ENCODE measurements at places on chromosomes 5 and 9.

GRCh38 chr5:126338635-126339034 is 84.6 kb upstream of the GRAMD2B start:
- no peak for DNase-seq

DNA sequence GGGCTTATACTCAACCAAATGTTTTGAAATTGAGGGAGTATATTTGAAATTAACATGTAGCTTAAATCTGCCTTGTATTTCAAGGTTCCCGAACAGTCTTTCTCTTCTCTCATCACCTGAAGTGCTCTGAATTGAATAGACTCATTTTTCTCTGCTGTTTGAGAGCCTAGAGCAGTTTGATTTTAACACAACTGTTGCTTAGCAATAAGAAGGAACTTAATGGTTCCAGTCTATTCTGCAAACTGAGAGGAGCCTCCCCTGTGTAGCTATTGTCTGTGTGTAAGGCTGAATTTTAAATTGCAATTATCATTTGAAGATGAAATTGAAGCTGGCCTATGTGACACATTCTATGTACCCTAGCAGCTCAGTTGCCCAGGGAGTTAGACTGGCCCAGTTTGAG is 87.1 kb upstream of the CKMT2 start:
- DNase-seq: no peak

DNA sequence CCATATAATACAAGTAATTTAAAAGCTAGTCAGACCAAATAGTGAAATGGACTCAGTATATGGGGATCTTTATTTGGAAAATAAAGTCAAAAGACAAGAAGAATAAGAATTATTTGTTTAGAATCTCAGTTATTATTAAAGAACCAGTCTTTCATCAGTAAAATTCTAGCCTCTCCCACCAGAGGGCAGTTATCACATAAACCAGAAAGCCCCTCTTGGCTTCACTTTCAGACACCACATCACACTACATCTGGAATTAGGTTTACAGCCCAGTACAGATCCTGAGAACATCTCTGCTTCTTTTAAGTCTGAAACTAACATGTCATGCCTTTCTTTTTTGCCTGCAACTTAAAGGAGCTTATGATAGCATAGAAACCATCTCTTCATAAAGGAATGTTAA is 12.2 kb upstream of the HSPB3 start:
- DNase-seq: peak; percentile 41

GRCh38 chr5:168734620-168735300 is 155.6 kb upstream of the PANK3 start:
- no peak for DNase-seq

DNA sequence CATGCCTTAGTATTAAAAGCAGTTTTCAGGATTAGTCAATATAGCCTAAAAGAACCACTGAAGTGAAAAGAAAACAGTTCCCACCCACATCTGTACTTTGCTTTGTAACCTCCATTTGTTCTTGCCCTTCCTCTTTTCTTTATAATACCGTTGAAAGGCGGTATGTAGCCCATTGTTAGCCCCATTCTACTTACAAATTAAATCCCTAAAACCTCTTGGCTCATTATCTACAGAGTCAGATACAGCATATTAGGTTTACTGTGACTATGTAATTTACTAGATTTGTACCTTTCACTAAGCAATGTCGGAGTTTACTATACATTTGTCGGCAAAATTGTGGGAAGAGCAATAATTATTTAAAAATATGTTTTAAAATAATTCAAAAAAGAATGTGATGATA is 17.3 kb downstream of the ALDH1A1 start:
- no peak for DNase-seq

DNA sequence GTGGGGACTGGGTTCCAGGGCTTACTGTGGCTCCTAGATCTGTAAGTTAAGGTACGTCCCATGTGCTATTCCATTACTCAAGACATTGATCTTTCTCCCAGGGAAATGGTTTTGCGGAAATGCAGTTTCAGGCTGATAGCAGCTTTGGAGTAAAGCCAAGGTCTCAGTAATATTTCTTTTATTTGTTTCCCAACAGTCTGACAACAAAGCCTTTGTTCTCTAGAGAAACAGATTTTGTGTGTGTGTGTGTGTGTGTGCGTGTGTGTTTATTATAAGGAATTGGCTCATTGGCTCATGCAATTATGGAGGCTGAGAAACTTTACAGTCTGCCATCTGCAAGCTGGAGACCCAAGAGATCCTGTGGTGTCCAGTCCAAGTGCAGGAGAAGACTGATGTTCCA is 12.1 kb upstream of the POC5 start:
- DNase-seq: no peak

- no peak for DNase-seq
Measured at GRCh38 chr9:128940271-128940921, 7.0 kb downstream of the DOLK start.

- DNase-seq: no peak
Measured at GRCh38 chr9:512555-513272, 298.0 kb downstream of the DOCK8 start.

- no peak for DNase-seq
Measured at GRCh38 chr5:150596313-150596712, 44.1 kb upstream of the SYNPO start.

DNA sequence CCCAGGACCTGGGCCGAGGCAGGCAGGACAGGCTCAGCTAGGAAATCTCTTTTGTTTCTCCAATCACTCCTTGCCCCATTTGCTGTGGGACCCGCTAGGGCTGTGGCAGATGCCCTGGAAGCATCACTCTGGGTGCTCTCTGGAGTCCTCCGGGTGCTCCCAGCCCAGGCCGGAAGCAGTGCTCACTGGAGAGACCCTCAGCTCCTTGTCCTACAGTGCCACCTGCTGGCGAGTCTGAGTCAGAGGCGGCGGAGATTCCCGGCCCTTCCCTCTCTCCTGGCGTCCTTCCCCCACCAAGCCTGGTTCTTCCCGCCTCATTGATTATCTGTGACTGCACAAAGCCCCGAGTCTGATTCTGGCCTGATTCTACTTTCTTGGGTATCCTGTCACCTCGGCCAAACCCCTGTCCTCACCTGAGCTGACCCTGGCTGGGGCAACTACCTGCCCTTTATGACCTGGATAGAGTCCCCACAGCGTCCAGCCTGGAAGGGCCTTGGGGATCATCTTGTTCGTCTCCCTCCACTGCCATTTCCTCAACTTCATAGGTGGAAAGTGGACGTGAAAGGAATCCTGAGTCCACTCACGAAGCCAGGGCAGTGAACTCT is 7.3 kb upstream of the BARHL1 start:
- DNase-seq: peak; percentile 91

- DNase-seq: no peak
Measured at GRCh38 chr5:134944630-134945029, 23.1 kb upstream of the CATSPER3 start.

GRCh38 chr5:5592541-5592940 is 170.1 kb downstream of the ICE1 start:
- DNase-seq: no peak

DNA sequence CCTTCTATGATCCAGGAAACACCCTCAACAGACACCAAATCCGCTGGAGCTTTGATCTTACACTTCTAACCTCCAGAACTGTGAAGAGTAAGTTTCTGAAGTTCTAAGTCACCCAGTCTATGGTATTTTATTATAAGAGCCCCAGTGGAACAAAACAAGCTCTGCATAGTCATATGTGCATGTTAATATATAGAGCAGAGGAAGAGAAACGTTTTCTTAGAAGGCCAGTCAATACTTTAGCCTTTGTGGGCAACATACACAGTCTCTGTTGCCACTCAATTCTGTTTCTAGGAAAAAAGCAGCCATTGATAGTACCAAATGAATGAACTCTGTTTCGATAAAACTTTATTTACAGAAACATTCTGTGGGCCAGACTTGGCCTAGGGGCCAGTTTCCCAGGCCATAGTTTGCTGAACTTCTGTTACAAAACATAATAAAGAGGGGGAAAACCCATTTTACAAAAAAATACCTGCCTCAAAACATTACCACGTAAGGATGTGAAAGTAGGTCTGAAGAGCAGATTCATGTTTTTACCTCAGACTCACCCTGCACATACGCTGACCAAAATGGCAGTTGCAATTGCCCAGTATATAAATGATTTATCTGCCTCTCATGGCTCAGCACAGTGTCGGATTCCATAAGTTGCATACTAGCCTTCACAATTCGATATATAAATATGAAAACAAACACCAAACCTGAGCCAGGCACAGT is 350.5 kb downstream of the SLIT3 start:
- no peak for DNase-seq

- no peak for DNase-seq
Measured at GRCh38 chr9:8917956-8918739, 1118.6 kb upstream of the DMAC1 start.

DNA sequence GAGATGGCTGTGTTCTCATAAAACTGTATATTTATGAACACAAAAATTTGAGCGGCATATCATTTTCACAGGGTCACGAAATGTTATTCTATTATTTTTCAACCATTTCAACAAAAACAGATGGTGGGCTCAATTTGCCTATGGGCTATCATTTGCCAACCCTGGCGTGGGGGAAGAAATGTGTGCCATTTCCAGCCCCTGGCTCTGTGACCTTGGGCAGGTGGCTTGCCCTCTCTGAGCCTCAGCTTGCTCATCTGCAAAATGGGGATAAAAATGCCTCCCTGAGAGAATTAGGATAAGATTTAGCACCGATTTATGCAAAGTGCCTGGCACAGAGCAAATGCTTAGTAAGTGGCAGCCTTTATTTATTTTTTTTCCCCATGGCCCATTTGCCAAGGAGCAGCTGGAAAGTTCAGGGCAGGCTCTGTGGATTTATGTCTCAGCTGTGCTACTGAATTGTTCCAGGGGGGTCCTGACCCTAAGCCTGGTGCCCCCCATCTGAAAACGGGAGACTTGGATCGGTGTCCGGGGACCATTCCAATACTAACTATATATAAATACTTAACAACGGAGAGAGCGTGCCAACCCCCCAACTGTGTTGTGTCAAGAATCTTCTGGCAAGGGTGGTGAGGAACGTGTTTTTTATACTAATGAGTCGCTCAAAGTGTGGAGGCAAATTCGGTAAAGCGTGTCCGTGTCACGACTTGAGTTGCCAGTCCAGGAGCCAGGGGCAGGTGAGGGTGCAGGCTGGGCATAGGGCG is 34.5 kb downstream of the HRH2 start:
- no peak for DNase-seq

- peak; percentile 56 for DNase-seq
Measured at GRCh38 chr5:177099422-177100093, 12.8 kb downstream of the FGFR4 start.

- no peak for DNase-seq
Measured at GRCh38 chr5:68077349-68077894, 138.1 kb upstream of the PIK3R1 start.

- no peak for DNase-seq
Measured at GRCh38 chr5:125551246-125551645, 804.8 kb upstream of the ZNF608 start.

- no peak for DNase-seq
Measured at GRCh38 chr9:123377211-123377971, 21.4 kb downstream of the CRB2 start.

DNA sequence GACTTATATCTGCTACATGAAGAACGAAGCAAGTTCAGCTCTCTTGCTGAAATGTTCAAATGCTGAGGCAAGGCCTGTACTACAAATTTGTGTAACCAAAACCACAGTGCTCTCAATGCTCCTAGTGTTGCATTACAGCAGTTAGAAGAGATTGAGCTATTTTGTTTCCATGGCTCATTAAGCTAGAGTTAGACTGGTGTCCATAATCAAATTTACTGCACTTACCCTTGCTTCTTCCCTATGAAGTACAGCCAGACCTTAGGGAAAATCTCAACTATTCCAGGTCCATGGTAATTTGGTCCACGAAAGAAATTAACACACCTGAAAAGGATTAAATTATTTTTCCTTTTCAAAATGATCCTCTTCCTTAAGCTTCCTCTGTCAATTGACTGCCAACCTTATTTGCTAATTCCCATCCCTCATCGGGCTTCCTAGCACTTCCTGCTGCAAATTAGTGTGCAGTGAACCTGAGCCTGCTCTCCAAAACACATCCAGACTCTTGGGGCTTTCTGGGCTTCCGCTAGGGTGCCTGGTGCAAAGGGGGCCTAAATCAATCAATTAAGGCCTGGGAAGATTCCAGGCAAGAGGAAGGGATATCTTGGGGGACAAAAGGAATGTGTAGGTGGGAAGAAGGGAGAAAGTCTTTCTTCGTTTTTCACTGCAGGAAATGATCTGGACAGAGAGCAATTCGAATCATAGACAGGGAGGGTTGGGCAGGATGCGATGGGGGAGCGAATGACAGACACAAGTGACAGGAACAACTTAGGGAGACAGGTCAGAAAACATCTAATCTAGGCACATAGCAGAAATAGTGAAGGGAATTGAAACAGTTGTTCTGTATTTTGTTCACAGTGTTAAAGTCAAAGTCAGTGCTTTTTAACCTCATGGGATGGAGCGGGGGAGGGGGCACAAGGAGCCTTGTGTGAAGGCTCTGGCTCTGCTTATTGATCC is 542.4 kb downstream of the RAB3C start:
- no peak for DNase-seq

All from iPS-NIHi11 (cell line).